ENCODE measurements at places on chromosomes 3 and 15.

- DNase-seq, result no peak
Observed at GRCh38 chr15:82051664-82052063, 5.8 kb upstream of the MEX3B start.

- DNase-seq, result no peak
Observed at GRCh38 chr3:23165571-23165970, 37.6 kb upstream of the UBE2E2 start.

DNA sequence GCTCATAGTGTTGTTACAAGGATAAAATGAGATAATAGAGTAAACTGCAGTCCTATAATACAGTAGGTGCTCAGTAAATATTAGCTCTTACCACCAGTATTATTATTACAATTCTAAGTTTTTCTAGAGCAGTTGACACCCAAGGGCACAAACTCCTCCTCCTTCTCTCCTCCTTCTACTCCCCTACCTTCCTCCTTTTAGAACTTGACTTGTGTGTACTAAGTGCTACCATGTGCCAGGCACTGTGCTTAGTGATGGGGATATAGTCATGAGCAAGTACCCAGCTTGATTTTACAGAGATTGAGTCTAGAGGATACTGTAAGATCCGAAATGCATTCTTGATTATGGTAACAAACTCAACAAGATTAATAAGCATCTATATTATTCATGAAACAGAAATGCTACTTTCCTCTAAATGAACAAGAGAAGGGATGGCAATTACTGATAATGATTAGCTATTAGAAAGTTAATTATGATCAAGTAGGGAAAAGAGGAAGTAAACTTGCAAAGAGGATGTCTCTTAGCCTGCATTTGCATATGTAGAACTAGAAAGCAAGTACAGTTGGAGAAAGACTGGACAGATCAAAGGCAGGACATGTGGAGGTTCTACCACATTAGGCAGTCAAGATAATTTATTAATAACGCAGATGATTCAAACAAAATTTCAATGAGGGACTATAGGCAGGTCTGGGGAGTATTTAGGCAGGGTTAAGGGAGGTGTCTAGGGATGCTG, 72.3 kb downstream of the CLDN11 start:
- DNase-seq, result no peak

GRCh38 chr3:158713094-158713499, 19.2 kb downstream of the RARRES1 start:
- DNase-seq, result no peak

- no peak for DNase-seq
Observed at GRCh38 chr15:96102631-96103030, 227.9 kb upstream of the NR2F2 start.

- DNase-seq, result no peak
Observed at GRCh38 chr3:52345521-52346109, 29.5 kb downstream of the DNAH1 start.

DNA sequence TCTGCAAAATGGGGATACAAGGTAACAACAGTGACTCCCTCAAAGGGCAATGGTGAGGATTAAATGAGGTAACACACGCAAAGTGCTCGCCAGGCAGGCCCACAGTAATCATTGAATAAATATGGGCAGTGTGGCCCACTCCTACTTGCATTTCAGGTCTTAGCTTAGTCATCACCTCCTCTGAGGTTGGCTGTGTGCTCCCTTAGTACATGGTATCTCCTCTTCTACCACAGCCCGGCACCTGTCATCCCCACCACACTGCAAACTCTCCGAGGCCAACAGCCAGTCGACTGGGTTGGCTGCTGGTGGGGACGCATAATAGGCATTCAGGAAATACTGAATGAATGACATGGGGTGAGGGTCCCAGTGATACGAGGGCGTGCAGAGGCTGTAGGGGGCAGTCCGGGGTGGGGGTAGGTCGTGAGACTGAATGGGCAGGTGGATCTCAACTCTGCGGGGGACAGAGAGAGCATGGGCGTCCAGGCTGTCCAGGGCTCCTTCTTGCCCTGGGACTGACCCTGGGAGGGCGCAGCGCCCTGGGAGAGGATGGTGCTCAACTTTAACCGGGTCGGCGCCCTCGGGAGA, 375 bp upstream of the MYZAP start:
- DNase-seq, result no peak

DNA sequence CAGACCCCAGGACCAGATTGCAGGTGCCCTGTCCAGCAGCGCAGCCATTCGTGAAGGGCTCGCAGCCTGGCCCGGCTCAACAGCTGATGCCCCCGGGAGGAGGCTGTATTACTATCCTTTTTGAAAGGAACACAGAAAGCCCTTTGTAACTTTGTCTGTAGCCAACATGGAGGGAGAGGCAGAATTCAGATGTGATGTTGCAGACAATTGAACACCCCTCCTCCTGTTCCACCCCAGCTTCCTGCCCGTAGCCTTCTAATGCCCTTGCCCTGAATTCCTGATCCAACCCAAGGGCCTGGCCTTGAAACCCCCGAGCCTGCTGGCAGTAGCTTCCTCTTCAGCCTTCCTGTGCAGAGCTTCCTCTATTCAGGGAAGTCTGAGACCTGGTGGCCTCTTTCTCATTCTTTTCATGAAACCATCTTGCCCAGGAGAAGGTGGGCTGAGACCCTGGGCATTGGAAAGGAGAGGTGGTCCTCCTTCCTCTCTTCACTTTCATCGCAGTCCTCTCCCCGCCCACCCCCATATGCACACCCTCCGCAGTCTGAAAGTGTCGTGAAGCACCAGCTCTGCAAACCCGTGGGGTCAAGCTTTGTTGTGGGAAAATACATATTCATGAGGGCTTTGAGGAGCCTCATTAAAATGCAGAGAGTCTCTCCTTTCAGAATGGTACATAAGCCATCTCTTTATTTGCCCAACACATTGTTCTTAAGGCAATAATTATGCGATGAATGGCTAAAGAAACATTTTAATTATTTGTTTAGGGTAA, 109.2 kb downstream of the APBA2 start:
- DNase-seq, result no peak

- DNase-seq, result no peak
Observed at GRCh38 chr3:34948517-34948916, 690.8 kb upstream of the ARPP21 start.

- DNase-seq, result no peak
Observed at GRCh38 chr3:50570508-50571279, 1.4 kb downstream of the HEMK1 start.

- DNase-seq, result no peak
Observed at GRCh38 chr15:56460071-56460470, 4.9 kb downstream of the MNS1 start.

GRCh38 chr15:98868564-98868963, 139.0 kb downstream of the PGPEP1L start:
- DNase-seq, result no peak

DNA sequence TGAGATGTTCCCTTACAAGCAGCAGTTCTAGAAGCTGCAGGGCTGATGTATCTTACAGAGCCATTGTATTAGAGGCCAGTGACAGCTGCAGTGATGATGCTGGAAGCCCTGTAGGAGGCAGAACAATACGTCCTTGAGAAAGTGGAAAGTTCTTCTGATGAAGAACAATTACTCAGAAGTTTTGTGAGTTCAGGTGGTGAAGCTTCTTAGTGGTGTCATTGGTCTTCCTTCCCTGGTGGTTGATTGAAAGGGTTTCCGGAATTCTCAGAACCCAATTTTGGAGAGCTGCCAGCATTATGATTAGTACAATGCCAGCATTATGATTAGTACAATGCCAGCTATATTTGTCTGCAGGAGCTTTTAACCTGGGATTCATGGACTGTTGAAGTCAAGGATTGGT, 356.4 kb downstream of the MFSD1 start:
- no peak for DNase-seq

GRCh38 chr3:169241991-169242707, 421.4 kb downstream of the MECOM start:
- no peak for DNase-seq

DNA sequence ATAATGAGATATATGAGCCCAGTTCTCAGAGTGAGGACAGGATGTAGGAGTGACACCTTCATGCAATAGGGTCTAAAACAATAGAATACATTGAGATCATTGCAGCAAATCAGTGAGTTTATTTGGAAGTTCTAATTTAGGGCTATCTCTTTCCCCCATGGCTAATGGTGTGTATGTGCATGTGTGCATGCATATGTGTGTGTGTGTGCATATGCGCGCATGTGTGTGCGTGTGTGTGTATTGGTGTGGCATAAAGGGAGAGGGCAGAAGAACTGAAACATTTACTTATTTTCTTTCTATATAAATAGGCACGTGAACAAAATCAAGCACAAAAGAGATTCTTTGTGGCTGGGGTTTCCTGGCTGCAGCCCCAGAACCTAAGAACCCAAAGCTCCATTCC, 115.7 kb upstream of the VEPH1 start:
- no peak for DNase-seq

DNA sequence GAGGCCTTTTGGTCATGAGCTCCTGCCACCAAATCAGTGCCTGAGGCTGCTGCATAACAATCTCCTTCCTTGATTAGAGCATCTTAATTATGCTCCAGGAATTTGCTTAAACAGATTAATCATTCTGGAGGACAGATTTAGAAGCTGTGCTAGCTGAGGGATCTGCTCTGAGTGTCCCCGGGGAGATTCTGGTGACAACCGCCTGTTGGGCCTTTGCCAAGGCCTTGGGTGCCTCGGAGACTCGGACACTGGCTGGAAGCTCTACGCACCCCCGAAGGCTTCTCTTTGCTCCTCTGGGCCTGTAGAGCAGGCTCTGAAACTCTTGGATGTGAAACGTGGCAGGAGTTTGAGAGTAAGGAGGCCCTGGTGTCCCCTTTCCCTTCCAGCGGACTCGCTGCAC, 264.1 kb downstream of the CD47 start:
- DNase-seq, result no peak

- no peak for DNase-seq
Observed at GRCh38 chr3:140927279-140928069, 14.2 kb upstream of the SLC25A36 start.

- peak; percentile 64 for DNase-seq
Observed at GRCh38 chr3:171328419-171329082, 131.7 kb downstream of the TNIK start.

DNA sequence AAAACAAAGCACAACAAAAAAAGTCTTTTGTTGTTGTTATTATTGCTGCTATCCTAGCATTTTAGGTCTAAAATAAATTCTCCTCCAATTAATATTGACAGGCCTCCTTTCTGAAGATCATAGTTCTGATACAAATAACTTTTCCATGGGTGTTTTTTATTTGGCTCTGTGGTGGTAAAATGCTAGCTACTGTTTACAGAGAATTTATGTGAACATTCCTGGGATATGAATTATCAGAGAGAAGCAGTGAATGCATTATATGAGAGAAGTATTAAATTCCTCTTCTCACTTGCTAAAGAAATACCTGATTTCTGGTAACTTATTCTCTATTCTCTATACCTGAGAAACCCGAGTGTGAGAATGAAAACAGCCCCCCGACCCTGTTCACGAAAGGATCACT, 57.5 kb upstream of the TMCO5A start:
- no peak for DNase-seq

GRCh38 chr3:45946307-45946706, 3.0 kb downstream of the CXCR6 start:
- no peak for DNase-seq

GRCh38 chr15:33720952-33721351, 247.3 kb upstream of the CHRM5 start:
- no peak for DNase-seq

DNA sequence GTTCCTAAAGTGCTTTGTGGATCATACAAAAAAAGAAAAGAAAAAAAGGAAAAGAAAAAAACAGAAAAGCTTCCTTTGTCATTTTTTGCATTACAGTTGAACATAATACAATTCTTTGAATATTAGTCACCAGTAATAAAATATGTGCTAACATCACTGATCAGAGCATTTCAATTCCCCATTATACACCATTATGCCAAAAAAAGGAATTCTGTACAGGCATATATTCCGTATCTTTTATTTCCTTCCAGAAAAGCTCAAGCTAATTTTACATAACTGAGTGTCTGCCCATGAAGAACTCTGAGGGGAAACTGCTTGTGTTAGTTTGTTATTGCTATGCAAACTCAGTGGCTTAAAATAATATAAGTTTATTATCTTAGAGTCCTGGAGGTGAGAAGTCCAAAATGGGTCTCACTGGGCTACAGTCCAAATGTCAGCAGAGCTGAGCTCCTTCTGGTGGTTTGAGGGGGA, 377.9 kb downstream of the GAP43 start:
- no peak for DNase-seq

DNA sequence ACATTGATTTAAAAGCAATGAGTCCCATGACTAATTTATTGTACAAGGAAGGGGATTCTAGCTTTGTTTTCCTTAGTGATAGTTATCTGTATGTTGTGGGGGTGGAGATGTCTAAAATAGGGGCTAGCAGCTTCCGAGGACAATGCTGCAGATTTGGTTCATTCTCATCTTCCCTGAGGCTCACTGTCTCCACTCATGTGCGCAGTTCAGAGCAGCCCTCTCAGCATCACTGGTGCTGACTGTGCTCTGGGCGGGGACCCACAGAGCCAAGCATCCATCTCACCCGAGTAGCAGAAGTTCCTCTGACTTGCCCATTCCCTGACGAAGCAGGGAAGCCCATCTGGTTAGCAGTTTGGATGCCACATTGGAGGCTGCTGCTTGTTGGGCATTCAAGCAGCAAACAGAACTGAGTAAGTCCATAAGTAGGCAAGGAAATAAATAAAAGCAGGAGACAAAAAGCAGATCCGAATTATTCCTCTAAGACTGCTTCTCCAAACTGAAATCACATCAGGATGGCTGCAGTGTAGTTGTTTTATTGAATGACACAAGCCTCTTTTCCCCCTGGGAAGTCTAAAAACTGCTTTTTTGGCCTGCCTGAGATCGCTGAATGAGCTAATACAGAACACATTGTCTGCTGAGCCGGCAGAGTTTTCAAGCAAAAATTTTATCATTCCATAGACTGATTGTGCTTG, 27.5 kb downstream of the RARB start:
- no peak for DNase-seq

- DNase-seq, result no peak
Observed at GRCh38 chr3:64188810-64189560, 36.3 kb downstream of the PRICKLE2 start.

DNA sequence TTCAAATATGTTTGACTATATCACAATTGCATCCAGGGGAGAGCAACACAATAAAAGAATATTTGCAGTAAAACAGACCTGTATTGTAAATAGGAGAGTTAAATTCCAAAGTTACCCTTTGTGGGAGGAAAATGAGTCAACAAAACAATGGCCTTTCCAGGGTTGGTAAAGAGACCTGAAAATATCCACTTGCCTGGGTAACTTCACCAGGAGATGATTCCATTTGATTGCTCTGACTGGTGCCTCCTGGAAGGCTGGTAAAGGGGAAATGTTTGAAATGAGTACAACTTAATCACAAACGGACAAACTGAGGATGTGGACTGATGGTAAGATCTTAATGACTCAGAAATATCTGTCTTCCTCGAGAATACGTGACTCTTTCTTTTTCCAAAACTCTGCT, 43.6 kb upstream of the SRGAP3 start:
- no peak for DNase-seq

DNA sequence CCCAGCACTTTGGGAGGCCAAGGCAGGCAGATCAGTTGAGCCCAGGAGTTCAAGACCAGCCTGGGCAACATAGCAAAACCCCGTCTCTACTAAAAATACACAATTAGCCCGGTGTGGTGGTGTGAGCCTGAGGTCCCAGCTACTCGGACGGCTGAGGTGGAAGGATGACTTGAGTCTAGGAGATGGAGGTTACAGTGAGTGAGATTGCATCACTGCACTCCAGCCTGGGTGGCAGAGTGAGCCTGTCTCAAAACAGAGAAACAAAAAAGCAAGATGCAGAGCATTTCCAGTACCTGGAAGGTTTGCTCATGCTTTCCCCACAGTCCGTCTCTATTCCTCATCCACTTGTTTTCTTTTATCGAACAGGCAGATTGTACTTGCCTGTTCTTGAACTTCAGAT, 3.8 kb upstream of the PDIA5 start:
- no peak for DNase-seq

All from CD4-positive, alpha-beta T cell treated with Interleukin-21 for 1 hour (primary cell).